ENCODE measurements at places on chromosomes 13 and 19.

DNA sequence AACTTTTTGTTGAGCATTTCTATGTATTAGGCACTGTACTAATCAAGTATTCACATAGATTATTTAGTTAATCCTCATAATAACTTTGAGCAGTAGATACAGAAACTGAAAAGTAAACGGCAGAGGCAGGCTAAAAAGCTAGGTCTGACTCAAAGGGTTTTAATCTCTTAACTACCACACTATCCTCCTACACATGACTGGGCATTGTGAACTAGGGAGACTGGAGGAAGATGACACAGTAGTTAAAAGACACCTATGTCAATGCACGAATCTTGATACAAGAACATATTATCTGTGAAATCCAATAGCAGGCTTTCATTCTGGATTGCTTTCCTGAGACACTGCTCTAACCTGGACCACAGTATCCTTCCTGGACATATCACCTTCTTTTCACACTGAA, 36.3 kb downstream of the MICU2 start:
- DNase-seq, result no peak

DNA sequence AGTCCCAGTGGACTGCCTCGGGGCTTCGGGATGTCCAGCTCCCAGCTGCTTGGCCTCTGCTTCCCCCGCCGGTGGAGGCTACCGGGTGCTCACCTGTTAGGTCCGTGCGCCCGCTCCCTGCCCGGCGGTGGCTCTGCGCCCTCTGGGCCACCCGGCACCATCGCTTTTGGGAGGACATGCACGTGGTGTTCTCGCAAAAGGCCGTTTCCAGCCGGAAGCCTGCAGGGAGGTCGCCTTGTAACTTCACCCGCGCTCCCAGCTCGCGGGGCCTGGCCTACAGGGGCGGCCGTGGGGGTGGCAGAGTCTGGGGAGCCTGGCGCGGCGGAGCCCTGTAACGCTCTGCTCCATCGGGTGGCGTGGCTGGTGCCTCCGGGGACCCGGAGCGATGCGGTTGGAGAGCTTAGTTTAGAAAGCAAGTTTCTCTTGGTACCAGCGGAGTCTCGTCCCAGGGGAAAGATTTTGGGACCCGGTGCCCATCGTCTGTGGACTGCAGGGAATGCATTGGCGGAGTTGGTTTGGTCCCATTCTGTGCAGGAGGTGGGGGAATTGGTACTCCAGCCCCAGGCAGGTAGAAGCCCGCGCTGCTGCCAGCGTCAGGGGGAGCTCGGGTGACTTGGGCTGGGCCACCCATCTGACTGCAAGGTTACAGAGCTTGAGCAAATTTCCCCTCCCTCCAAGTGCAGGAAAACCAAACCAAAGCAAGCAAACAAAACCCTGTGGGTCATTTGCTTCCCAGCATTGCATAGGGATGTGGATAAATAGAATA, 673 bp downstream of the SPATA13 start:
- no peak for DNase-seq

DNA sequence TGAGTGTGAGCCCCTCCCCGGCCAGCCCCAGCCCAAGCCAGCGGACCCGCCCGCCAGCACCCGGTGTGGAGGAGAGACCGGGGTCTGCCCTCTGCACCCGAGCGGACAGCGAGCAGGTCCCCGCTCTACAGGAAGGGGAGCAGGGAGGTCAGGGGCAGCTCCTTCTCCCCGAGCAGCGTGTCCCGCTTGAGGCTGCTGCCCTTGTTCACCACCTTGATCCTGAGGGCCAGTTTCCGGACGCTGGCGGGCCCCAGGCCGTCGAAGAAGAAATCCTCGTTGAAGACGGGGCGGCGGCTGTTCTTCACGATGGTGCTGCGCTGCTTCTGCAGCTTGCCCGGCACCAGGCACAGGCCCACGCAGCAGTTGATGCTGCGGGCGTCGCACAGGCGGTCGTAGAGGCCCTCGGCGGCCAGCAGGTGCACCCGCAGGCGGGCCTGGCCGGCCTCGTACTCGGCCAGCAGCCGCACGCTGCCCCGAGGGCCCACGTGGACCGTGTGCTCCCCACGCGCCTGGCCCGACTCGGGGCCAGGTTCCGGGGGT, 1.9 kb downstream of the C2CD4C start:
- DNase-seq, result no peak

DNA sequence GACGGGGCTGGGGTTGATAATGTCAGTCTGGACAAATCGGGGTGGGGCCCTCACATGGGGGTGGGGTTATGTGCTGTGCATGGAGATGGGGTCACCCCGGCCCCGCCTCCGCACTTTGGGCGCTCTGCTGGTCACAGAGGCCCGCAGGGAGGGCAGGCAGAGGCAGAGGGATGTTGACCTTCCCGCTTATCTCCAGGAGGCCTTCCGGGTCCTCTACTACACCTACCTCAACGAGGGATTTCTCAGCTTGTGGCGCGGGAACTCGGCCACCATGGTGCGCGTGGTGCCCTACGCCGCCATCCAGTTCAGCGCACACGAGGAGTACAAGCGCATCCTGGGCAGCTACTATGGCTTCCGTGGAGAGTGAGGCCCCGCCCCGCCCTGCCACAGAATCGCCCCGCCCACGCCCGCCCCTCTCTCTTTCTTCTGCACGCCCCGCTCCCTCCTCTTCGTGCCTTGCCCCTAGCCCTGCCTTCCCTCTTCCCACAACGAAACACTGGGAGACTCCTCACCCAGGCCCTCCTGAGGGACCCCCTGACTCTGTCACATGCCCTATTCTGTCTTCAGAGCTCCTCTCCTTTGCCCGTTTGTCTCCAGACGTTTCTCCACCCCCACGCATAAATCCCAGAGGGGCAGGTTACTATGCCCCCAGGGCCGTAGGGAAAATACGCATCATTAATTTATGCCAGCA, 32.8 kb downstream of the TMEM161A start:
- DNase-seq, result no peak

DNA sequence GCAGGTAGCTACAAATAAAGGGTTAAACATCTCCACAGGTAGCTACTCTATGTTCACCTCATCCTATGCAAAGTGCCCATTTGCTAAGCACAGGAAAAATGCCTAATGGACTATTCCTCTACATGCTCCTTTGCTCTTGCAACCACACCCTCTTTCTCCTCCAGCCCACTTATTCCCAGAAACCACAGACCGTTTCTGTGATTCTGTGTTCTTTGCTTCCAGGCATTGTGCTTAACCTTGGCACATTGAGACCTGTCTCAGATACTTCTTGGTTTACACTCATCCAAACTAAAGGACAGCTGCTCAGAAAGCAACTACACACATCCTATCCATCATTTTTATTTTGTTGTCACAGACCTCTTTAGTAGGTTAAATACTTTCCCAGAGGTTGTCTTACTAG, 785.0 kb upstream of the MIR17HG start:
- no peak for DNase-seq

- DNase-seq, result no peak
Measured at GRCh38 chr19:29107831-29108230, 105.1 kb downstream of the UQCRFS1 start.

DNA sequence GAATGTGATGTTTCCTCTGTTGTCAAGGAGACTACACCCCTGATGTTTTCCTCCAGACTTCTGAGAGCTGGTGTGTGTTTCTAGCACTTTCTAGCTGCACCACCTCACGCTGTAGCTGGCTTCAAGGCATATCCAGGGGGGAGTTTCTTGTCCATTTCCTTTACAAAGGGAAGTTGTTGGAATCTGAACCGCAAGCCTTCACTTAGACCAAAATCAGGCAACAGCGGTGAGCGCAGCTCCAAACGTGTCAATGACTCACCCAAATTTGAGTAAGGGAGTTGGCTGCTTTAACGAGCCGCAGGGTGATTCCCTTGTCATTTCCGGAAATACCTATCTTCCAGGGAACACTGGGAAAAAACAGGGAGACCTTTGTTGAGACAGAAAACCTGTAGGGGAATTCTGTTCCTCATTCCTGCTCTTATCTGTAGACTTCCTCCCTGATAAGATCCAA, 2.5 kb downstream of the LDLR start:
- no peak for DNase-seq

DNA sequence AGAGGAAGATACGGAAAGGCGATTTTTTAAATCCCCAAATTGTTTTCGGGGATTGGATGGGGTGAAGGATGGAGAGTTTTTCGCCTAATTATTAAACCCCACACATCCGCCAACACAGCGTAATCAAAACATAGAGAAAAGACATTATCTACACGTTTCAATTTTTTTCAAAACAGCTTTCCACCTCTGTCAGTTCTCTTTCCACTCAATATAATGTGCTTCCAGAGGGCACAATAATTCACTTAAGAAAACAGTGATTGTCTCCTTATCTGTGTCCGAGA, 435 bp upstream of the OBI1 start:
- no peak for DNase-seq

DNA sequence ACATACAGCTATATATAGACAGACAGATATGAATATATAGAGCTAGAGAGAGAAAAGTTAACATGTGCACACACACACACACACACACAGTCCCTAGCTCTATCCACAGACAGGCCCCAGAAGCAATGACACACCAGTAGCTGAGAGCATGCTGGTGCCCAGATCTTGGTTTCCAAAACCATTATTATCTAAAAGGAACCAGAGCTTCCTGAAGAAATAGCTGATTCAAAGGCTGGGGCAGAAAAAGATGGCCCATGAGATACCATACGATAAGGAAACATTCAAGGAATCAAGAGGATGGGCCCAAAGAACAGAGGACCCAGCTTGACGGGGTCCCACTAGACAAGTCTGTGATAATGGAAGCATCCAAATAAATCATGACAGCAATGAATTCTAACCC, 53.4 kb downstream of the ABCC4 start:
- DNase-seq, result no peak

DNA sequence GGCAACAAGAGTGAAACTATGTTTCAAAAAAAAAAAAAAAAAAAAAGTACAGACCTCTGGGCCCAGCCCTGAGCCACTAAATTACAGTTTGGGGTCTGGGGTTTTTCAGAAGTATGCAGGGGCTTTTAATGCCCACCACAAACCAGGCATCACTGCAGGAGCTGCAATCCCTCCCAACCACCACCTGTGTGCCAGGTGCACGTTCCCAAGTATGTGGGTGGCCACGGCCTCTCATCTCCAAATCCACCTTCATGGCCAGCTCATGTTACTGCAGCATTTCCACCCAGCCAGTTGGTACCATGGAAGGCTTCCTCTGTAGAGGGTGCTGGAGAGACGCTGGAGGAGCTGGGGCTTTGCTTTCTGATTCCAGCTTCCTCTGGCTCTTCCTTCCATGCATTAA, 26.5 kb downstream of the CEP89 start:
- no peak for DNase-seq

DNA sequence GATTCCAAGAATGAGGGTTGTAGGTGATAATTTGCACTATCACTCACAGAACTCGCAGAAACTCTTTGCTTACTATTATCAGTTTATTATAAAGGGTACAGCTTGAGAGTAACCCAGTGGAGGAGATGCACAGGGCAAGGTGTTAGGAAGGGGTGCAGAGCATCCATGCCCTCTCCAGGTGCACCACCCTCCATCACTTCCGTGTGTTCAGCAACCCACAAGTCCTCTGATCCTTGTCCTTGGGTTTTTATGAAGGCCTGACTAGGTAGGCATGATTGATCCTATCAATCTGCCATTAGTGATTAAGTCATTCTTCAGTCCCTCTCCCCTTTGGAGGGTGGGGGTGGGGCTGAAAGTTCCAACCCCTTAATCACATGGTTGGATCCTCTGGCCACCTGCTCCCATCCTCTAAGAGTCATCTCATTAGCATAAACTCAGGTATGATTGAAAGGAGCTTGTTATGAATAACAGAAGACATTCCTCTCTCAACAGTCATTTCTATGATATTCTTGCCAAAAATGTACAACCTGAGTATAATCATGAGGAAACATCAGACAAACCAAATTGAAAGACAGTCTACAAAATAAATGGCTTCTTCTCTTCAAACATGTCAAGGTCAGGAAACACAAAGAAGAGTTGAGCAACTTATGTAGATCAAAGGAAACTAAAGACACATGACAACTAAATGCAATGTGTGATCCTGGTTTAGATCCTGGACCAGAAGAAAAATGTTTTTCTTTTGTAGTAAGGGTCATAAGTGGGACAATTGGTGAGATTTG, 225.4 kb downstream of the PCCA start:
- no peak for DNase-seq

- no peak for DNase-seq
Measured at GRCh38 chr19:49664171-49665035, 1.3 kb downstream of the IRF3 start.

DNA sequence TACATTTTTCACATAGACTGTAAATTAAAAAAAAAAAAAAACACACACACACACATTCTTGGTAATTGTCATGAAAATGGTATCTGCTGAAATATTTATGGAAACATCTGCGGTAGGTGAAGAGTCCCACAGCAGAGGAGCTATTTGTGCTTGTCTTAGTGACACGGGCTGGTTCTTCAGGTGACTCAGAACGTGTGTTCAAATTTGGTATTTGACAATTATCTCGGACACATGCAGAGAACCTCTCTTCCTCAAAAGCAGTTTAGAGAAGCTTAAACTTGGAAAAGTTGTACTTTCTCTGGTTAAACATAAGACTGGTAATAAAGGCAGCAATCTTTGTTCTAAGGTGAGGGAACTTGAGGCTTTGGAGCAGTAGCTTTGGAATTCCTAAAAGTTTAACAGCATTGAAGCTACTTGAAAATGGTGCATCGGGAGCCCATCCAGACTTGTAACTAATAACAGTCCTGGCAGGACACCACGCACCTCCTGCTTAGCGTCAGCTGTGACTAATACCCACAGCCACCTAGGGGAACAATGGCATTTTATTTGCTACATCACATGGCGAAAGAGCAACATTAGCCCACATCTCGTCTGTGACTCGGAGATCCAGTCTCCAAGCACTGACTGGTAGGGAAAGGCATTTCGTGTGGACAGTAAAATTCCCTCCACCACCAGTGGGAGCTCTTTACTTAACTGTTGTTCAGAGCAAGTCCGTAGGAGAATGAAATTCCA, 1505.1 kb upstream of the SLC10A2 start:
- peak; percentile 59 for DNase-seq

GRCh38 chr19:13173139-13173737, 23.0 kb downstream of the IER2 start:
- DNase-seq, result no peak

DNA sequence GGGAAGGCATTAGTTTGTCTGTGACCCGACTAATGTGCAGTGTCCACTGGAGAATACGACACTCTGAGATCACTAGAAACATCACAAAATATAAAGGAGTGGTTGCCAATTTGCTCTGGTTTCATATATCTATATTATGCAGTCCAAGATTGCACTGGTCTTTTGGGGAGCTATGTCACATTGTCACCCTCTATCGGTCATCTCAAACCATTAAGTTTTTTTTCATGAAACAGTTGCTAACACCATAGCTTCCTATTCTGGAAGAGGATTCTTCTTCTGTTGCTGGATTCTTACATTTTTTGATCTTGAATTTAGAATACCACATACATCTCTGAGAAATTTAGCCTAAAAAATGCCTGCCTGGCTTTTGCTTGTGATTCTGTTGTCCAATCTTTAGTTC, 168.6 kb downstream of the LACC1 start:
- no peak for DNase-seq
